ENCODE measurements at places on chromosomes 11 and 22. TPM values are rescaled to one million over a fixed set of nuclear protein-coding genes. Genes with fewer than 3 reads are reported as not detected.

SLC35E4 gene
- 22.6 TPM for total RNA-seq

MS4A7 gene
- total RNA-seq, result not detected

NPAS4 gene
- total RNA-seq, result not detected

CRYAB gene
- total RNA-seq, result 1.6 TPM

PKNOX2 gene
- 0.10 TPM for total RNA-seq

BACE1-AS gene
- 4.6 TPM for total RNA-seq

WDR74 gene
- total RNA-seq, result 47.0 TPM

MUC15 gene
- total RNA-seq, result not detected

DDX25 gene
- total RNA-seq, result not detected

CHEK2 gene
- total RNA-seq, result 12.5 TPM

PPP6R3 gene
- total RNA-seq, result 175 TPM

DUSP8 gene
- 0.57 TPM for total RNA-seq

LRRN4CL gene
- 0.19 TPM for total RNA-seq

TMPRSS5 gene
- total RNA-seq, result 0.33 TPM

GGTLC3 gene
- total RNA-seq, result not detected

ARFGAP3 gene
- 53.9 TPM for total RNA-seq

MRGPRF gene
- total RNA-seq, result 0.10 TPM

SOX6 gene
- 0.67 TPM for total RNA-seq

BLID gene
- 8.2 TPM for total RNA-seq

ALX4 gene
- not detected for total RNA-seq

KRTAP5-10 gene
- total RNA-seq, result not detected

CABP4 gene
- 3.9 TPM for total RNA-seq

RAB3IL1 gene
- total RNA-seq, result 2.0 TPM

APOA5 gene
- total RNA-seq, result not detected

C11orf91 gene
- 0.33 TPM for total RNA-seq

SLC22A25 gene
- total RNA-seq, result not detected

PLAAT5 gene
- not detected for total RNA-seq

CHRNA10 gene
- 2.0 TPM for total RNA-seq

NUCB2 gene
- total RNA-seq, result 66.6 TPM

SLC22A8 gene
- not detected for total RNA-seq

AMPD3 gene
- 2.1 TPM for total RNA-seq

GALNT18 gene
- total RNA-seq, result 27.3 TPM

BACE1 gene
- total RNA-seq, result 16.5 TPM

KCNQ1OT1 gene
- total RNA-seq, result 2.3 TPM

DNAJB7 gene
- total RNA-seq, result under 0.01 TPM

MUC2 gene
- total RNA-seq, result not detected

DEUP1 gene
- total RNA-seq, result not detected

OR5AK2 gene
- not detected for total RNA-seq

SPTBN2 gene
- total RNA-seq, result 54.9 TPM

ABCG4 gene
- total RNA-seq, result 0.33 TPM

SLC22A6 gene
- total RNA-seq, result not detected

SLC15A3 gene
- 5.6 TPM for total RNA-seq

BAIAP2L2 gene
- 0.33 TPM for total RNA-seq

HSPB2 gene
- not detected for total RNA-seq

MAJIN gene
- total RNA-seq, result not detected

PIH1D2 gene
- 1.7 TPM for total RNA-seq
